ENCODE measurements at places on chromosomes 7 and 10.

- peak; percentile 93 for DNase-seq
These were observed 2.1 kb upstream of the SGCE start for GRCh38 chr7:94657771-94658693.

DNA sequence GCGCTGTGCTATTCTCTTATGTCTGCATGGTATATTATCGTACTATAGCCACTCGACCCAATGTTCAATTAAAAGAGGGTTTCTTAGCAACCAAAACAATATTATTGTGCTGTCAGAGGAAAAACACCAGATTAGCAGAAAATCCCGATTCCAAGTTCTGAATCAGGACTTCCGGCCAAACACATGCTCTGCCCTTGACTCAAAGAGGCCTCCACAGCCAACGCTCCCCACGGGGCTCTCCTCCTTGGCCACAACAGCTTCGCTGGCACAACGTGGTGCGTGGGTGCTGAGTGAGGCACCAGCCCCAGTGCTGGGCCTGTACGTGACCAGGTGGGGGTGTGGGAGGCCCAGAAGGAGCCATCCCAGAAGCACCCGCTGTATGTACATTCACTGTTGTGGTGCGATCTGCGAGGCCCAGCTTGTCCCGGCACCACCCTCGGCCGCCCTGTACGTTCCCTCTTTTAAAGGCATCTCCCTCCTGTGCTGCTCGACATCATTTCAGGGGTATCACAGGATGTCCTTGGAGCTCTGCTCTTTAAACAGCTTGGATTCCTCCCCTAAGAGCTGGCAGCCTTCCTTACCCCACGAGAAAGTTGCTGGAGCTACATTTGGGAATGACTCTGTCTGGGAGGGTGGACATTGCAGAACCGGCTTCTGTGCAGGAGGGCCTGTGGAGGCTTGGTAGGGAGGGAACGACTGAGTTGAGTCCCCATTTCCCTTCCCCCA lies 736.2 kb downstream of the PARD3 start:
- DNase-seq, result no peak

GRCh38 chr7:137166363-137166762 lies 177.2 kb downstream of the PTN start:
- DNase-seq, result no peak

- DNase-seq, result no peak
These were observed 27.3 kb upstream of the CADPS2 start for GRCh38 chr7:122913608-122914007.

- DNase-seq, result no peak
These were observed 34.7 kb upstream of the KMT2E start for GRCh38 chr7:104979167-104979841.

DNA sequence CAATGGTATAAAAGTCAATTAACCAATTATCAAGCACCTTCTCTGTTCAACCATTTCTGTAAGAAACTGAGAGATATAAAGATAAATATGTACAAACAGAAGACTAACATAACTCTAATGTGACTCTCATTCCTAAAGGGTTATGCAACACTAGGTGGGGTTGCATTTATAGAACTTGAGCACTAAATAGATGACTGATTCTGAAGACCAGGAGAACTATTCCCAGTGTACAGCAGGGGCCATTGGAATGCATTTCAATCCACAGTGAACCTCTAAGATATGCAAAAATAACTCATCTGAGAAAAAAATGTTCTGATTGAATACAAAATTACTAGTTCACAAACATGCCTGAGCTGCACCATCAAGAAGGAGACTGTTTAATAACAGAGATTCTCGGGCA lies 341.2 kb upstream of the STEAP1 start:
- DNase-seq, result no peak

DNA sequence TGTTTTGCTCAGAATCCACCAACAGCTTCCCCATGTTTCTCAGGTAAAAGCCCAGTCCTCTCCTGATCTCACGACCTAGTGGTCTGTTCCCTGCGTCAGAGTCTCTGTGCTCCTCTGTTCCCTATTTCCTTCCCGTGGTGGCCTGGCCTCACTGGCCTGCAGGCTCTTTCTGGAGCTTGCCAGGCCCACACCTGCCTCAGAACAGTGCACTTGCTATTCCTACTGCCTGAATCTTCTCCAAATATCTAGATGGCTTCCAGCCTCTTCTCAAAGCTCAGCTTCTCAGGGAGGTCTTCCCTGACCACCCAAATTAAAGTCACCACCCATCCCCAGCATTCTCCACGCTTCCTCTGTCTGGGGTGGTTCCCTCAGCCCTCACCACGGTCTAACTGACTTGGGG lies 165.3 kb downstream of the USP6NL start:
- no peak for DNase-seq

GRCh38 chr7:2023877-2024566 lies 208.7 kb downstream of the MAD1L1 start:
- no peak for DNase-seq

DNA sequence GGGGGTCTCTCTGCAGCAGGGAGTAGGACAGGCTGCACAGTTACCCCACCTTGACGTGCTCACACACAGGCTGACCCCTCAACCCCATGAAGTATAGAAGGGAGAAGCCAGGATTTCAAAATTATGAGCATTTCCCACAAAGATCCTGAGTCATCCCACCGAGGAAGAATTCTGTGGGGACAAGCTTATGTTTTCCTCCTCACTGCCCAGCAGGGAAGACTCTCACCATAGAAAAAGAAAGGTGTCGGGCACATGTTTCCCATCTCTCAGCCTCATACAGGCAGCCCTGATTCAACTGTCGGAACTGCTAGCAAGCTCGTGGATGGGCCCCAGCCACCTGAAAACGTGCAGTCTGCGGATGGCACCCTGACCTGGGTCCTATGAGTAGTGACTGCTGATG lies 499.7 kb upstream of the MKI67 start:
- DNase-seq, result no peak

- DNase-seq, result no peak
These were observed 350.7 kb upstream of the ZMIZ1 start for GRCh38 chr10:78718032-78718572.

DNA sequence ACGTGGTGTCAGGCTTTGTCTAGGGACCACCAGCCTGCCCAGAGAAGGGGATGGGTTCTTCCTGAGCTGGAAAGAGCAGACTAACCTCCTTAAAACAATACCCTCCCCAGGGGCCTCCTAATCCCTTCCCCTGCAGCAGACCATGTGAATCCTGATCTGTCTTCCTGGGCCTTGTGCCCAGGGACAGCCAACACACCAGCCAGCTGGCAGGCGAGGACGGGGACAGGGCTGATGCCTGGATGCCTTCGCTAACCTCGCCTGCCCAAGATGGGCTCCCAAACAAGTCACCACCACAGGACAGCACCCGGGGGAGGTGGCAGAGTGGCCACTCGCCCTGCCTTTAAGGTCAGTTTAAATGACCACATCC lies 17.6 kb downstream of the PODXL start:
- DNase-seq, result no peak

DNA sequence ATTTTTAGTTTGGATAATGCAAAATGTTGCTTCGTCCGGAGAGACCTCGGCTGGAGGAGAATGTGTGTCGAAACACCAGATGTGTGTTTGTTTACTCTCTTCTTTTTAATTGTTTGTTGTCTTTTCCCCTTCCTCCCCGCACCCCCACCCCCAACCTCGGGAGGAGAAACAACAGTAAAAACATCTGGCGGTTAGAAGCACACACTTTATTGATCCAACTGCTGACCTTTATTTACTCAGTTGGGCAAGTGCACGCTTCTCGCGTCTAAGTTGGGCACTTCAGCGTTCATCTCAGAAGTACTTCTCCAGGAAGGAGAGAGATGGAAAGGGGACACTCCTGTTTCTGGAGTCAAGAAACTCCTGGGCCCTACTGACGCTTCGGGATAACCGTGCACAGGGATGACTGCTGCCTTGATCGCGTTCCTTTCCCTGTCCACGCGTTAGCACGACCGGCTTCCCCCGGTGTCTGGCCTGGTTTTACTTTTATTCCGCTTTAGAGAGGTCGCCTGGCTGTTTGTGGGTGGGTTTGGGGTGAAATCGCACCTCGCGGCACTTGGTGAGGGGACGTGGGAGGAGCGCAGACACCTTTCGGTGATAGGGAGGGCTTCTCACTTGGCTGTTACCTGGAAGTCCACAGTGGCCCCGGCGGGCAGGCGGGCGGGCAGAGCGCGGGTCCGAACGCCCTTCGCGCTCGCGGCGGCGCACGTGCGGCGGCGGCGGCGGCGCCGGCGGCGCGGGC lies 168.3 kb upstream of the PPP1R3A start:
- DNase-seq, result no peak

- DNase-seq, result no peak
These were observed 123.7 kb downstream of the IMMP2L start for GRCh38 chr7:111438369-111439289.

GRCh38 chr7:2513702-2514101 lies 5.9 kb upstream of the LFNG start:
- DNase-seq, result no peak

DNA sequence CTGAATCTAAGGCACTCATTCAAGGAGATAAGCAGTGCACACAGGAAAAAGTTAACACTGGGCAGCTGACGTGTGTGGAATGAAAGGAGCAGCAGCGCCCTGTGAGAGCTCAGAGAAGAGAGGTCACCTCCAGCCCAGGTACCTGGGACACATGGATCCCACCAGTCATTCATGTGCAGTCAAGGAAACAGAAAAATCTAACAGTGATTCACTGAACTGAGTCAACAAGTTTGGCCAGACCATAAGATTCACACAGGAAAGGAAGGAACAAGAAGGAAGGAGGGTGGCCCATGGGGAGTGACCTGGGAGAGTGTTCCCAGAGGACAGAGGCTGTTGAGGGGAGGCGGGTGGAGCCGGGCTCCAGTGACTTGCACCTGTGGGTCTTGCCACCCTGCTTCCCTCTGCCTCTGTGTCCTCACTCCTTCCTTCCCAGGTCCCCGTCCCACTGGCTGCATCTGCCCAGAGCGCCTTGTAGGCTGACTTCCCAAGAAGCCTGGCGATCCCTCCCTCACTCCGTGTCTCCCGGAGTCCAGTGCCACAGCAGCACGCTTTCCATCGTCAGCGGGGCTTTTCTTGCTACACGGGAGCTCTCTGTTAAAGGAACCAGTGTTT lies 27.7 kb downstream of the RNF32 start:
- DNase-seq, result no peak

DNA sequence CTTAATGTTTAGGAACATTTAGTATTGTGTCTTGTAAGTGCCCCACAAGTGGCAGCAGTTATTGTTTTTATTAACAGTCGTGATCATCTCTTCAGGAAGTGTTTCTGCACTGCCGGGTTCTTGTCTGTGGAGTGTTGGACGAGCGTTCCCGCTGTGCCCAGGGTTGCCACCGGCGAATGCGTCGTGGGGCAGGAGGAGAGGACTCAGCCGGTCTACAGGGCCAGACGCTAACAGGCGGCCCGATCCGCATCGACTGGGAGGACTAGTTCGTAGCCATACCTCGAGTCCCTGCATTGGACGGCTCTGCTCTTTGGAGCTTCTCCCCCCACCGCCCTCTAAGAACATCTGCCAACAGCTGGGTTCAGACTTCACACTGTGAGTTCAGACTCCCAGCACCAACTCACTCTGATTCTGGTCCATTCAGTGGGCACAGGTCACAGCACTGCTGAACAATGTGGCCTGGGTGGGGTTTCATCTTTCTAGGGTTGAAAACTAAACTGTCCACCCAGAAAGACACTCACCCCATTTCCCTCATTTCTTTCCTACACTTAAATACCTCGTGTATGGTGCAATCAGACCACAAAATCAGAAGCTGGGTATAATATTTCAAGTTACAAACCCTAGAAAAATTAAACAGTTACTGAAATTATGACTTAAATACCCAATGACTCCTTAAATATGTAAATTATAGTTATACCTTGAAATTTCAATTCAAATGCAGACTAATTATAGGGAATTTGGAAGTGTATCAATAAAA lies 22.2 kb downstream of the PLA2G12B start:
- DNase-seq, result no peak

DNA sequence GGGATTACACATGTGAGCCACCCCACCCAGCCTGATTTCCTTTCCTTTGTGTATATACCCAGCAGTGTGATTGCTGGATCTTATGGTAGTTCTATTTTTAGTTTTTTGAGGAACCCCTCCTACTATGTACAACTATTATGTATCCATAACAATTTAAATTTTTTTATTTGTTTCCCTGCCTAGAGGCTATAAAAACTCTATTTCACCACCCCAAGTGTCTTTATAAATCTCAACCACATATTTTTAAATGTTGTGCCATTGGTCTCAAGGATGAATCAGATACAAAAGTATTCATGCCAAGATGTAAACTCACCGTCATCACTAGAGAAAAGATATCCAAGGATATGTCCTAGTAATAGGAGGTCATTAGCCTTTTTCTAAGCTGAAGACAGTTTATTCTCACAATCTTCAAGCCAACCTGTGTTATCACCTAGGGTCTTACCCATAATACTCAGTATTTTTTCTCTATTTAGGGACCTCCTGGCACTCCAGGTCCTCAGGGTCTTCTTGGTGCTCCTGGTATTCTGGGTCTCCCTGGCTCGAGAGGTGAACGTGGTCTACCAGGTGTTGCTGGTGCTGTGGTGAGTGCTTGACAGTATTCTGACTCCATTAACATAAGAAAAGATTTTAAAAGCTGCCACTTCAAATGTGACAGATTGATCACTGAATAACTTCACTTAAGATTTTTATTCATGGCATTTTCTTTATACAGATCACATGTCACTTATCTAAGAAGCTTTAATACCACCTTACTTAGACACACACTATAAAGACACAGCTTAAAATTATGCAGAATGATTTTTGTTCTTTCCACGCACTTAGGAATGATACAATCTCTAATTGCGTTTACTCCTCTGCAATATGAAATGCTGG lies 29.4 kb downstream of the COL1A2 start:
- DNase-seq, result peak; percentile 41

- DNase-seq, result no peak
These were observed 266.4 kb upstream of the LYZL1 start for GRCh38 chr10:29022513-29022912.

DNA sequence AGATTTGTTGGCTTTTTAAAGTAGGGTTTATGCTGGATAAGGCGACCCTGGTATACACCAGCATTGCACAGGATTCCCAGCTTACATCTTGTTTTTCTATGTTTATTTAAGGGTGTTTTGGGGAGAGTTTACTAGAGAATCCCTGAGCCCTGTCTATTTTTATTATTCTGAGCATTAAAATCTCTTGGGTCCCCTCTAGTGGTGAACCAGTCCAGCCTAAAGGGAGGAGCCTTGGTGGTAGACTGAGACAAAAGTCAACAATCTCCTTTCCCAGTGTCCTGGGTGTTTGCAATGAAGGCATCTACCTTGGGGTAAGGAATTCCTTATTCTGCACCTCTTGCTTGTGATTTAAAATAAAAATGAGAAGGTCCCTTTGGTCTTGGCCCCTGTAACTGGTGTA lies 38.2 kb downstream of the ANTXRL start:
- no peak for DNase-seq

- DNase-seq, result no peak
These were observed 9.3 kb downstream of the SHTN1 start for GRCh38 chr10:116995648-116996047.

- DNase-seq, result peak; percentile 46
These were observed 923.4 kb downstream of the REEP3 start for GRCh38 chr10:64444564-64444963.

DNA sequence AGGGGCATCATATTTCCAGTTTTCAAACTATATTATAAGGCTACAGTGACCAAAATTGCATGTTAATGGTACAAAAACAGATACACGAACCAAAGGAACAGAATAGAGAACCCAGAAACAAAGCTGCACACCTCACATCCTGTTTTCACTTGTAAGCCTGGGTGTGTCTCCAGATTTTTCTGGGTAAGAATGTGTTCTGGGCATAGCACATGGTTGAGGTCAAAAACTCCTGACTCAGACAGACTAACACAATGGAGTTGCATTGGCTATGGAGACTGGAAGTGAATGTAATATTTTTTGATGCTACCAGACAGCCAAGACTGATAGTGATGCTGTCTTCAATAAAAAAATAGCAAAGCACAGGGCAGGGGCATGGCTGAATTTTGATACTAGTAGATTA lies 1175.2 kb downstream of the NXPH1 start:
- no peak for DNase-seq
